ENCODE measurements at places on chromosomes 13 and 19.

GRCh38 chr13:36919833-36920615 is at the start of gene SMAD9:
Gene SMAD9 (minus strand): TSS chr13:36920238. CDS start chr13:36879689, 40,549 bp downstream.
- DNase-seq, result peak; percentile 16

- DNase-seq, result no peak
These were observed 68.3 kb downstream of the DNAJC3 start for GRCh38 chr13:95745289-95745688.

- no peak for DNase-seq
These were observed 15.9 kb downstream of the ARHGEF7 start for GRCh38 chr13:111131048-111131447.

DNA sequence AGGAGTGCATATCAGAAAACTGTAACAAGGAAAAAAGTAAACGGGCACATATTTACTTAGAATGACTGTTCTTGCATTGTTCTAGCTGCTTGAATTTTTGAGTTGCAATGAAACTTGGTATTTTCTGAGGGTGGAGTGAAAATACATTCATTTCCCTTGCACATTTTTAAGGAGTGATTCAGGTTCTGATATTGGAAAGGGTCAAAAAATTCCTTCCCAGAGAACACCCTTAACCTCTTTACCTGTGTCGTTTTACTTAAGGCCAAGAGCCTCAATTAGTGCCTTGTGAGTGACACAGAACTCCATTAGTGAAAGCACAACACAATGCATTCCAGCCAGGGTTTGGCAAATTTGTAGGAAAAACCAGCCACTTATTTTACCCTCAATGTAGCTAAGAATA is 2.3 kb downstream of the ITGBL1 start:
- no peak for DNase-seq

DNA sequence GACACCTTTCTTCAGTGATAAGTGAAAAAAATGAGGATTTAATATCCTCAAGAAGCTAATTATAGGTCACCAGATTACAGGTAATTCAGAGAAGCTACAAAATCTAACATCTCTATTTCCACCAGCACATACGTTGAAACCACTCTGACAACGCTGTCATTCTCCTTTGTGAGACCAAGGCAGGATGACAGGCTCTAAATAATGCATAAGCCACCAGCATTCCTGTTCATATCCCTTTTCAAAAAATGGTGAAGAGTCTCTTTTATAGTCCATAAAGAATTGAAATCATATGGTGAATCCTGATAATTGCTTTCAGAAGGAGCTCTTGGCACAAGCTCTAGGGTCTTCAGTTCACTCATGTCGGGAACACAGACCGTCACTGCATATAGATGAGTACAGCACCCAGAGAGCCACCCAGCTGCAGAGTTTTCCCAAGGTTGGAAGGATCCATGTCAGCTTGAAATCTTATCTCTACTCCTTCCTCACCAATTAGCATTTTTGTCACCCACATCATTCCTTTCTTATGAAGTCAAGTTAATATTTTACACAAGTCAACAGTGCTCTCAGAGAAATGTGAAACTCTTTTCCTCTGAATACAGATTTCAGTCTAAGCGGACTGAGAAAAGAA is 431.4 kb downstream of the TBC1D4 start:
- DNase-seq, result no peak

DNA sequence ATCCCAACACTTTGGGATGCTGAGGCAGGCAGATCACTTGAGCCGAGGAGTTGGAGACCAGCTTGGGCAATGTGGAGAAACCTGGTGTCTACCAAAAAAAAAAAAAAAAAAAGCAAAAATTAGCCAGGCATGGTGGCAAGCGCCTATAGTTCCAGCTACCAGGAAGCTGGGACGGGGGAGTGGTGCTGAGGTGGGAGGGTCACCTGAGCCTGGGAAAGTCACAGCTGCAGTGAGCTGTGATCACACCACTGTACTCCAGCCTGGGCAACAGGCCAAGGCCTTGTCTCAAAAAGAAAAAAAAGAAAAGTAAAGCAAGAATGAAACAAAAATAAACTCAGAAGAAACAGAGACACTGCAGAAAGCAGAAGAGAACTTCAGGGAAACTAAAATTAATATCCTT is 31.6 kb downstream of the MTRF1 start:
- no peak for DNase-seq

DNA sequence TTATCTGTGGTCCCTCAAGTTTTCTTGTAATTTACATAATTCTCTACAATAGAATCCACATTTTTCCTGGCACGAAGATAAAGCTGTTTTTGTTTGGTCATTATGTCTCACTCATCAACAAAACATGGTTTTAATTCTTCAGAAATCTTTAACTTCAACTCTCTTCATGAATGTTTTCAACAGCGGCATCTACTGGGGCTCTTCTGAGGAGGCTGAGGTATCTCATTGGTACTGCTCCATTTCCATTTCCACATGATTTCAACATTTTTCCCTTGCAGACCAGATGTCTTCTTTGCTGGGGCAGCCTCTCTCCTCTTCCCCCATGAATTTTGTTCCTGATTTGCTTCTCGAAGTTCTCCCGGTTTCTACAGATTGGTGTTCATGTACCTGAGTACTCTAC is 5.8 kb upstream of the KBTBD7 start:
- no peak for DNase-seq

- no peak for DNase-seq
These were observed 14.4 kb downstream of the RGCC start for GRCh38 chr13:41471785-41472184.

DNA sequence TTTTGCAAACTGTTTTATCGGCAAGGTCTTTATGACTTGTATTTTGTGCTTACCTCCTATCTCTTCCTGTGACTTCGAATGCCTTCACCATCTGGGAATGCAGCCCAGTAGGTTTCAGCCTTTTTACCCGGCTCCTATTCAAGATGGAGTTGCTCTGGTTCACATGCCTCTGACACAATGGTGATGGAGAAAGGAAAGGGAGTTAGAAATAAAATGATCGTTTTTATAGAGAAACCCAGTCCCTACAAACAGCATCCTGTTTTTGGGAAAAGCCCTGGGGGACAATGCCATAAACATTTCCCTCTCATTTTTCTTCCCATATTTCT is 27.5 kb upstream of the SLC46A3 start:
- DNase-seq, result no peak

DNA sequence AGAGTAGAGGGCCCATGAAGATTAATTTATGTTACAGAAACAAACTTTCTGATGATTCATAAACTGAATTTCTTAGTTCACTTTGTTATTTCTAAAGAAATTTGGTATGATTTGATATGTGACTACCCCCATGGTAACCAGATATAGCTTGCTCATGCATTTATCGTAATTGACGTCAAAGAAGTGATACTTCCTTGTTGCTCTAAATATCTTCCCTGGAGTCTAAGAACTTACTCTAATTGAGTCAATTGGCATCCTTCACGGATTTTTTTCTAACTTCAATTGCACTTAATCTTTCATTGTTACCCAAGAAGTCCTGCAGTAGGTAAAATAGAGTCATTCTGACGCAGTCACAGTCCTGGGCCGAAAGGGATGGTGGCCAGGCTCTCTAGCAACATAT is 240.9 kb downstream of the GPC5 start:
- DNase-seq, result no peak

GRCh38 chr13:28583651-28584091 is 75.3 kb upstream of the POMP start:
- DNase-seq, result no peak

DNA sequence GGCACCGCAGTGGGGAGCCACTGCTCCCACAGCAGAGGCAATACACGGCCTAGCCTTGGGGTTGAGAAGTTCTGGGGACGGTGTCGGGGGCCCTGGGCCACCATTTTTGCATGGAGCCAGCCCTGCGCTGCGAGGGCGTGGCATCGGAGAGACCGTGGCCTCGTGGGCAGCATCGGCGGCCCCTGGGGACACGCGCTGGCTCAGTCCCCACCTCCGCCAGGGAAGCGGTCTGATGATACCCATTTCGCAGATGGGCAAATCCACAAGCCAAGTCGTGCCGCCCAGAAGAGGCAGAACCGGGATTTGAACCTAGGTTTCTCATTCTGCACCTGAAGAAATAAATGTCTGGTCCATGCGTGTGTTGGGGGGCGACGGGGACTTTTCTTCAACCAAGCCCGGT is 1.2 kb upstream of the UPK1A start:
- DNase-seq, result no peak

DNA sequence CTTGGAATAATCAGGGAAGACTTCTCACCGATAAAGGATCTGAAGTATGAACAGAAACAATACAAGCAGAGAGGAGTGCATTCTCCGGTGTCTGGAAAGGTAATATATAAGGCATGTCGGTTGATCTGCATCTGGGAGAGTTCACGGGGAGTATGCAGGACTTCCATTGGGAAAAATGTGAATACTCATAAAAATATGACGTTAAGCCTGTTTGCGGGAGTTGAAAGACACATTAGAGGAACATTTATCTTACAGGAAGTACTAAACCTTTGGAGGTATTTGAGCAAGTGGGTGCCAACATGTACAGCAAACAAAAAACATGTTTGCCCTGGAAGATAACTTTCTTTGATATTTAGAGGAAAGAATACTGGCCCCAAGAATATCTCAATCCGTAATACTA is 286.8 kb downstream of the SLITRK6 start:
- DNase-seq, result no peak

GRCh38 chr13:24147570-24147963 is 13.0 kb upstream of the SPATA13 start:
- no peak for DNase-seq

DNA sequence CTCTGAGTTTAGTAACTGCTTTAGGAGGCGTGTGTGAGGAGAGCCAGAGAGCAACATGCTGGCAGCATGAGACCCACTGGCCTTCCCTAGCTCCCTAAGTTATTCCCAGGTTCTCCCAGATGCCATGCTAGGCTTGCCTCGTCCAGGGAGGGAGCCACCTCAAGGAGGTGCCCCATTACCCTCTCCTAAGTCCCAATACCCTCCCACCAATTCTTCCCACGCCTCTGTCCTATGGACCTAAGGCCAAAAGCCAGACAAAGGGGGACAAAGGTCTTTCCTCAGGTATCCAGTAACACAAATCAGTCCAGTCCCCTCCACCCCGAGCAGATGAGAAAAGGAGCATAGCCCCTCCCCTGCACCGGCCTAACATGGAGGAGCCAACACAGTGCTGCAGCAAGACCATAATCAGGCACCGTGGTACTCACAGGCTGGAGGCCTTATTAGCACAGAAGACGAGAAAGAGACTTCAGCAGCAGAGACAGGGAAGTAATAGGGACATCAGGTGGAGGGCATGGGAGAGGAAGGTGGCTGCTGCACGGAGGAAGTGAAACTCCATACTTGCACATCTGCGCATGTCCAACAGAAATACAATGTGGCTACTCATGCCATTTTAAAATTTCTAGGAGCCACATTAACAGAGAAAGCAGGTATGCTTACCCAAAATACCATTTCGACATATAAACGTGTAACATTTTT is 46.3 kb downstream of the BRD4 start:
- DNase-seq, result no peak

DNA sequence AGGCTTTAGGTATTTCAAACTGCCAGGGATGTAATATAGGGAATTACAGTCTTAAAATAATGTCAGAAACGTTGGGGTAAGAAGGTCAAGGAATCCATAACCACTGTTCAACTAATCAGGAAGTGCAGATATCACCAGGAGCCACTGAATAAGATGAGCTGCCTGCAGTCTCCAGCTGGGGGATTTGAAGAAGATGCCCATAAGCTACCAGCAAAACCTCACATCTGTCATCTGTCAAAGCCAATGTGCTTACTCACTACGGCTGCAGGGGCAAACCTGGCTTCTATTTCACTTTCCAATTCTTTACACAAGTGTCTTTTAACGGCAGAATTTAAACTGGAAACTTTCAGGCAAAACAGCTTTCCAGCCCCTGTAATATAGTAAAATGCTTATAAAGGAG is 1410.1 kb upstream of the ATXN8OS start:
- DNase-seq, result no peak

DNA sequence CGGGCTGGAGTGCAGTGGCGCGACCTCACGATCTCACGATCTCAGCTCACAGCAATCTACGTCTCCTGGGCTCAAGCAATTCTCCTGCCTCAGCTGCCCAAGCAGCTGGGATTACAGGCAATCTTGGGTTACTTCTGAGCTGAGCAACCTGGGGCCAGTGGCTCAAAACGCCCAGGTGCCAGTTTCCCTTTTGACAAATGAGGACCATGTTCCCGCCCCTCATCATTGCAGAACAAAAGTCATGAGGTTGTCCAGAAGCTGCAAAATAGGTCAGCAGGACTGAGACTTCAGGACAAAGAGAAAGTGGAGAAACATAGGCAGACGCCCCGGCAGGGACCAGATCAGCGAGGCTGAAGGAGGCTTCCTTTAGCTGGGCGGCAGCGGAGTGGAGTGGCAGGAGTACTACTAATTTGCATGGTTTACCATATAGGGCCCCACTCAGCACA is 3.3 kb upstream of the ADGRE5 start:
- no peak for DNase-seq

DNA sequence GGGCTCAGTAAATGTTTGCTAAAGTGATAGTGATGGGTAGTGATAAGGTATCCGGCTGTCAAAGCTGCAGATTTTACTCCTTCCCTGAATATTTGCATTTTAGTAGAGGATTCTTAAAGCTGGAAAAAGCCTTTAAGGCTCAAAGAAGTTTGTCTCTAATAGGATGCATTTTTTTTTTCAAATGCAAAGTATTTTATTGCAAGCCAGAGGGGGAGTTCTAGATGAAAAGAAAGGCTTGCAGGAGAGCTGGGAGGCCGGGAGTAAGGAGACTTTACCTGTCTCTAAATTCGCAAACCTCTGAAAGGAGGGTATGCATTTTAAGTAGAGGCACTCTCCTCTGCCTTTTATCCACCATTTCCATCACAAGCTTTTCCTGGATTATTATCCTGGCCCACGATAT is 100.7 kb upstream of the FNDC3A start:
- DNase-seq, result no peak

DNA sequence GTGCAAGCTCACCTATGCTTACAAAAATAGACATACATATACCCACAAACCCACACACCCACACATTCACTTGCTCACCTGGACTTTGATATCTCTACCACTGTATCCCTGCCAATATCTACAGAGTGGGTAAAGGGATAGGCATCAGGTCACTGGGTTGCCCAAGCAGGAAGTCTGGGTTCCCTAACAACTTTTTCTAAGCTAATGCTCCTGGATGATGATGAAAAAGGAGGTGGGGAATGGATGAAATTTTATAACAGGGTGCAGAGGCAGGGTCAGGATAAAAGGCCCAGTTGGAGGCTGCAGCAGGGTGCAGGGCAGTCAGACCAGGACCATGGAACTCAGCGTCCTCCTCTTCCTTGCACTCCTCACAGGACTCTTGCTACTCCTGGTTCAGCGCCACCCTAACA is at the start of gene CYP2B6:
CYP2B6 (plus strand) TSS at position 311 of the 410 bp plus-strand sequence; CDS start at position 335, 24 bp downstream.
- DNase-seq, result no peak

DNA sequence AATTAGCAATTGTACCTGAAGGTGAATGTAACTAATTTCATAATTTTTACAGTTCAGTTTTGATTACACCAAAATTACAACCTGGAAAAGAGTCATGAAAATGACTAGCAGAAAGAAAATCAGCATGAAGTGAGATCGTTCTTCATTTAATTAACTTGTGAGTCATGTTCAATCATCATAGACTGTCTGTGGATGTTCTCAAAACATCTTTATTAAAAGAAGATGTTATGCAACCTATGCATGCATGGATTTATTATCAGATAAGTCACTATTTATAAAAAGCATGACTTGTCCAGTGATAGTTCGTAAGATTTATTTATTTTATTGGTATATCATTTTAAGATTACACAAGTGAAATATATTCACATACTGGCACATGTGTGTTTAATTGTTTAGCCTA is 245.9 kb downstream of the ITGBL1 start:
- no peak for DNase-seq
